ENCODE measurements at places on chromosomes 7 and 10.

- no peak for DNase-seq
These were observed 258.6 kb downstream of the PAXIP1 start for GRCh38 chr7:154744256-154744860.

DNA sequence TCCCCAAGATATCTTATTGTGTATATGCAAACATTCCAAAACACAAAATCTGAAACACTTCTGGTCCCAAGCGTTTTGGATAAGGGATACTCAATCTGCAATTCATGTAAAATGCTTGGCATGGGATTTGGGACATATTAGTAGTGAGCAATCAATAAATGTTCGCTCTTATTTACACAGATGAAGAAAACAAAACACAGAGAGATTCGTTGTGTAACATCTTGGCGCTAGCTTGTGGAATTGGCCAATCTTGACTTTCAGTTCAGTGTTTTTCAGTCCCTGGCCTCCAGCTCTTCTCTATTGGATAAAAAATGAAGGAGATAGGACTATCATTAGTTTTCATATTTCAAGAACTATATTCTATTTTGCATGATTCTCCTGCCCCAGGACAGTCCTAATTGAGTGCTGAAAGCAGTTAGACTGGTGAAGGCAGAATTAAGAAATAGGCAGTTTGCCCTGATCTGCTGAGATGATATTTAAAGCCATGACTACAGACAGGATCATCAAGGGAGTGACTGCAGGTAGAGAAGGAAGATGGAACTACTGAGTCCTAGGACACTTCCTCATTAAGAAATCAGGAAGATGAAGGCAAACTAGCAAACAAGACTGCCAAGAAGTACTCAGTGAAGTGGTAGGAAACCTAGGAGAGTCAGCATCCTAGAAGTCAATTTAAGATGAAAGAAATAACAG lies 1.8 kb downstream of the PNLIPRP3 start:
- DNase-seq = no peak

DNA sequence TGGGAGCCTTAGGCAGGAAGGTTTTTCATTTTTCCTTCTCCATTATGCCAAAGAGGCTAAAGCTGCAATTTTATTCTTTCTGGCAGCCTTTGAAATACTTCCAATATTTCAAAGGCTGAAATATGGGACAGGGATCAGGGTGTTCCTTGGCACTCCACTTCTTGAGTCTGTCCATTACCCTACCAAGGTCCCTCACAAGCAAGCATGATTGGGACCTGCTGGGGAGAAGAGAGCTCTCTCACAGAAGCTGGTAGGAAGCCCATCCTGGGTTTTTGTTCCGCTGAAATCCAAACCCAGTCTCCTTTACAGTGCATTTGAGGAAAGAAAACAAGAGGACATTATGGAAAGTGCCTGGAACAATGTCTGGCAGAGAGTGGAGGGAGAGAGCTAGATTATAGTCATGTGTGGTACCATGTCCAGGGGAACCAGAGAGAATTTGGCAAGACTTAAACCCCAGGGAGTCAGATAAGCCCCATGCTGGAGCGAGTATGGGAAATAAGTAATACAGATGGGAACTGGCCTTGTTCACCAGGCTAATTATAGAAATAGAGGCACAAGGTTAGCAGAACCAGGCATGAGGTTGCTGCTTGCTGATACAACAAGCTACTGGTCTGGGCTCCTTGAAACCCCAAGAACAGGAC lies 104.7 kb downstream of the LSM5 start:
- no peak for DNase-seq

DNA sequence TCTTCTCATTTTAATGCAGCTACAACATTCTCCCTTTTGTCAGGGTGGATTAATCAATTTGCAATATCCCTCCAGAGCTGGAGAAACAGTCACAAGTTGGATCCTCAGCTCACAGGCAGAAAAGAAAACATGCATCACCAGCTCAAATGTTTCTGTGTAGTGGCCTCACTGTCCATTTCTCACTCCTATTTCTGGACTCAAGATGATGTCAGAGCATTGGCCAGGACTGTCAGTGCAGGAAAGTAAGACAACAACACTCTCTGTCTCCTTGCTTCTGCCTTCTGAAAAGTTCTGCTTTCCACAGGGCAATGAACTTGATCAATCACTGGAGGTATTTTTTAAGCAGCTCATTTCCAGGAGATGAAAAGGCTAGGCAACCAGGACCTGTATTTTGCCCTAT lies 8.2 kb upstream of the SVIL start:
- no peak for DNase-seq

DNA sequence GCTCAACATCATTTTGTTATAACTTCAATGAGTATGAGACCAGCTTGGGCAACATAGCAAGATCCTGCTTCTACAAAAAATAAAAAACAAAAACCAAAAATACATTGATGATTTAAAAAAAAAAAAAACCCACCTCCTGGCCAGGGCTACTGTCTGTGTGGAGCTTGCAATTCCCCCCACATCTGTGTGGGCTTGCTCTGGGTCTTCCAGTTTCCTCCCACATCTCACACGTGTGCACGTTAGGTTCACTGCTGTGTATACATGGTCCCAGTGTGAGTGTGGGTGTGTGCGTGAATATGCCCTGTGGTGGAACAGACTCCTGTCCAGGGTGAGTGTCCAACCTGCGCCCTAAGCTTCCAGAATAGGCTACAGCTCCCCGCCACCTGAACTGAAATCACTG lies 41.6 kb downstream of the ATE1 start:
- DNase-seq = no peak

DNA sequence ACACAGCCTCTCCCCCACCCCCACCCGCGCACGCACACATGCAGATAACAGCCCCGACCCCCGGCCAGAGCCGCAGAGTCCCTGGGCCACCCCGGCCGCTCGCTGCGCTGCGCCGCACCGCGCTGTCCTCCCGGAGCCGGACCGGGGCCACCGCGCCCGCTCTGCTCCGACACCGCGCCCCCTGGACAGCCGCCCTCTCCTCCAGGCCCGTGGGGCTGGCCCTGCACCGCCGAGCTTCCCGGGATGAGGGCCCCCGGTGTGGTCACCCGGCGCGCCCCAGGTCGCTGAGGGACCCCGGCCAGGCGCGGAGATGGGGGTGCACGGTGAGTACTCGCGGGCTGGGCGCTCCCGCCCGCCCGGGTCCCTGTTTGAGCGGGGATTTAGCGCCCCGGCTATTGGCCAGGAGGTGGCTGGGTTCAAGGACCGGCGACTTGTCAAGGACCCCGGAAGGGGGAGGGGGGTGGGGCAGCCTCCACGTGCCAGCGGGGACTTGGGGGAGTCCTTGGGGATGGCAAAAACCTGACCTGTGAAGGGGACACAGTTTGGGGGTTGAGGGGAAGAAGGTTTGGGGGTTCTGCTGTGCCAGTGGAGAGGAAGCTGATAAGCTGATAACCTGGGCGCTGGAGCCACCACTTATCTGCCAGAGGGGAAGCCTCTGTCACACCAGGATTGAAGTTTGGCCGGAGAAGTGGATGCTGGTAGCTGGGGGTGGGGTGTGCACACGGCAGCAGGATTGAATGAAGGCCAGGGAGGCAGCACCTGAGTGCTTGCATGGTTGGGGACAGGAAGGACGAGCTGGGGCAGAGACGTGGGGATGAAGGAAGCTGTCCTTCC lies 620 bp downstream of the EPO start:
- no peak for DNase-seq

GRCh38 chr10:18404530-18404929 lies 246.9 kb downstream of the NSUN6 start:
- DNase-seq = no peak

GRCh38 chr7:130441408-130441869 lies 623 bp upstream of the CEP41 start:
- no peak for DNase-seq

DNA sequence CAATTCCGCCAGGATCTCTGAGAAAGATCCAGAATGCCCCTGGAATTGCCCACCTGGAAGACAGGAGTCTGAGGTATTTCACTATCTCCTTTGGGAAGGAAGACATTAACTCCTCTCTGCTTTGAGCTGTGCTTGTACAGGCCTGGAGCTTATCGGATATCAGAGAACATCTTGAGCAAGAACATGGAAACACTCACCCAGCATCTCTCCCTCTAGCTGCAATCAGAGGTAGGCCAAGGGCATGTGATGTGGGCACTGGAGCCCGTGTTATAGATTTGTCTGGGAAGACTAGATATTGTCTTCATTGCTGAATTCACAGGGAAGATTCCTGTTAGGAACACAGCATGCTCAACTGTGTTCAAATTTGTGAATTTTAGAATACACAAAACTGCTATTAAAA lies 233.9 kb downstream of the PHF14 start:
- no peak for DNase-seq

DNA sequence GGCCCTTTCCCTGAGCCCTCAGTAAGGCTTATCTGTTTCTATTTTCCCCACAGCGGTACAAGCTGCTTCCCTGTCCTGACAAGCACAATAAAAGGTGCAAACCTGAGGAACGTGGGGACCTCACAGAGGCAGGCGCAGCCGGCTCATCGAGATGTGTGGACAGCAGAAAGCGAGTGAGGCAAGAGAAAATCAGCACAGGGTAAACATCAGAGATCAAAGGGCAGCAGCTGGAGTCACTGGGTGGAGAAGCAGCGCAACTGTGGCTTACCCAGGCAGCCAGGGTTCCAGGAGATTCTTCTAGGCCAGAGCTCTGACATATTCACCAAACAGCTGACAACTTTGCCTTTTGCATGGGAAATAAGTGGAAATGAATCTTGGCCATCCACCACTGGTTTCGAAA lies 212.6 kb downstream of the WDR11 start:
- DNase-seq = no peak

- DNase-seq = no peak
These were observed 153.0 kb downstream of the GNAI1 start for GRCh38 chr7:80287400-80288174.

- no peak for DNase-seq
These were observed 23.0 kb upstream of the CDHR3 start for GRCh38 chr7:105940109-105940508.

GRCh38 chr10:84194424-84195043 lies at the start of gene CDHR1:
CDHR1 (plus strand) TSS chr10:84194537; CDS start chr10:84194761, 224 bp downstream.
- no peak for DNase-seq

DNA sequence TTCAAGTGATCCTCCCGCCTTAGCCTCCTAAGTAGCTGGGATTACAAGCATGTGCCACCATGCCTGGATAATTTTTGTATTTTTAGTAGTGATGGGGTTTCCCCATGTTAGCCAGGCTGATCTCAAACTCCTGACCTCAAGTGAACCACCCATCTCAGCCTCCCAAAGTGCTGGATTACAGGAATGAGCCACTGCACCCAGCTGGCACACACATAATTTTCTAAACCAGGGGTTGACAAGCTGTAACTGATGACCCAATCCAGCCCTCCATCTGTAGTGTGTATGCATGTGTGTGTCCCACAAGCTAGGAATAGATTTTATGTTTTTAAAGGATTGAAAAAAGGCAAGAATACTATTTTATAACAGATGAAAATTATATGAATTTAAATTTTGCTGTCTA lies 125.9 kb upstream of the INSYN2A start:
- DNase-seq = no peak

DNA sequence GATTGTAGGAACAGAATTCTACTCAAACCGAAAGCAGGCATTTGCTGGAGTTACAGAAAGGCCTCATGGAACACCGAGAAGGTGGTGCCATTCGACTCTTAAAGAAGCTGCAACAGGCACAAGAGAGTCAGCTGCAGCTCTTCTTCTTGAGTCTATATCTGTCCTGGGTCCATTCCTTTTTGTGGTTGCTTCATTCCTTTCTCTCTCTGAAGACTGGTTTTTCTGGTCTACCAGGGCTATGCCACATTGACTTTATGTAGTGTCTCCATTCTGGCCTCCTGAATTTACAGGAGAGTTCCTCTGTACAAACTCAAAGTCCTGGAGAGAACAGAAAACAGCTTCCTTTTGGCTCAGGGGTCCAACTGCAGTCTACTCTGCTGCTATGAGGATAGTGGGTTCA lies 132.8 kb downstream of the CFTR start:
- DNase-seq = no peak

DNA sequence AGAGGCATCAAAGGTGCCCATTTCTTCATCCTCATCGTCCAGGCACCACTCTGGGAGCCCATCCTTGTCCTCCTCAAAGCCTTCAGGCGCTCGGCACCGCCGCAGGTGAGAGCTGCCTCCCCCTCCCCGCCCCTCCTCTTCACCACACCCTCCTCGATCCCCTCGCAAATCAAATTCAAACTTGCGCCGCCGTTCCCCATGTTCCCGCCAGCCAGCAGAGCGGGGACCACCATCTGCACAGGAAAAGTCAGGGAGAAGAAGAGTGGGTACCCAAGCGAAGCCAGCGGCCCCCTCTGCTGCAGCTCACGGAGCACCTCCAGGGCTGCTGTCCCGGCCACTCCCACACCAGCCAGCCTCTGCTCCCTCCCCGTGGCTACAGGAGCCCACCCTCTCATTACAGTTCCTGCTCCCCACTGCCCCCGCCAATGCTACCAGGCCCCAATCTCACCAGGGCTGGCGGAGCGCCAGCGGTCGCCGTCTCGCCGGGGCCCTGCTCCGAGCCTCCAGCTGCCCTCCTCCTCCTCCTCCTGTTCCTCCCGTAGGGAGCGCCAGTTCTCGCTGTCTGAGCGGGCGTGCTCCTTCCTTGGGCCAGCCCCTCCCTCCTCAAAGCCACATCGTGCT lies 7.7 kb downstream of the GIGYF1 start:
- DNase-seq = no peak

DNA sequence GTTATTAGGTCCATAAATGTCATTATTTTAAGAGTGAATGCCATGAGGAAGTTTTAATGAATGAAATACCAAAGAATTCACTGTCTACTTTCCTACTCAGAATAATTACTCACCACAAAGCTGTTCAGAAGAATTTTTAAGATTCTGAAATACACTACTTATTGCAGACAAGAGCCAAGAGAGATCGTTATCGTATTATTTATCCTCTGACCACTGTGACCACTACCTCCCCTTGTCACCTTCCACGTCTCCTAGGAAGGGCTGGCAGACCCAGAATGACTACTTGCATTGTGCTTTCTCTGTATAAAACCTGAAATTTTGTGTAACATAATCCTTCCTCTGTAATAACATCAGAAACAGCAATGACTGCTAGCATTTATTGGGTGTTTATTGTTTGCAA lies 81.9 kb downstream of the ABCB5 start:
- DNase-seq = no peak

DNA sequence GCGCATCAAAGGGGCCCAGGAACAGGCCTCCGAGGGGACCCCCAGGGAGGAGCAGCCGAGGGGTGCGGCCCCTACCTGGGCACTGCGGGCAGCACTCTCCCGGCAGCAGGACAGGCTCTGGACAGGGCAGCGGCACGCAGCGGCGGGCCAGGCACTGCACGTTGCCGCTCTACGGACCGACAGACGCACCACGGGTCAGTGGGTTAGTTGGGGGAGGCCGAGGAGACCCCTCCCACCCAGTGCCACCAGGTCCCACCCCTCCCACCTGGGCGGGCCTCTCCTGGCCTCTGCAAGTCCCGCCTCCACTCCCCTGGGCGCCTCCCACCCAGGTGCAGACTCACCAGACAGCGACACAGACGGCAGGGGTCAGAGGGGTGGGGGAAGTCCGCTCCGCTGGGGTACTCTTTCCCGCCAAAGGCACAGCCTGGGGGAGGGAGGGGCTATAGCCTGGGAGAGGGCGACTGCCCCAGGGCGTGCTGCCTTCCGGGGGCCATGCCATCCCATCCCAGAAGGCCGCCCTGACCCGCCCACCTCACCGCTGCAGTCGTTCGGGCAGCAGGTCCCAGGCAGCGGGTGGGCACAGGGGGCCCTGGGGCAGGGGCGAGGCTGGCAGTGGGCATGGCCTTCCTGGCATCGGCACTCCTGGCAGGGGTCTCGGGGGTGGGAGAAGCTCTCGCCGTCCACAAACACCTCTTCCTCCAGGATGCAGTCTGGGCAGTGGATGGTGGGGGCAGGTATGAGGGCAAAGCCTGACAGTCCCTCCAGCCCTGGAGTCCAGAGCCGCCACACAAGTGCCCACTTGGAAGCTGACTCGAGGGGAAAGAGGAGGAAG lies 19.2 kb downstream of the KCP start:
- DNase-seq = peak; percentile 54

GRCh38 chr7:117975476-117975875 lies 102.2 kb upstream of the CTTNBP2 start:
- DNase-seq = no peak

Measured in CD4-positive, alpha-beta memory T cell (primary cell).